ENCODE measurements at places on chromosomes 1 and 21. TPM values are rescaled to one million over a fixed set of nuclear protein-coding genes. Genes with fewer than 3 reads are reported as not detected.

The TMOD4 gene
- total RNA-seq = 1.9 TPM

DNA sequence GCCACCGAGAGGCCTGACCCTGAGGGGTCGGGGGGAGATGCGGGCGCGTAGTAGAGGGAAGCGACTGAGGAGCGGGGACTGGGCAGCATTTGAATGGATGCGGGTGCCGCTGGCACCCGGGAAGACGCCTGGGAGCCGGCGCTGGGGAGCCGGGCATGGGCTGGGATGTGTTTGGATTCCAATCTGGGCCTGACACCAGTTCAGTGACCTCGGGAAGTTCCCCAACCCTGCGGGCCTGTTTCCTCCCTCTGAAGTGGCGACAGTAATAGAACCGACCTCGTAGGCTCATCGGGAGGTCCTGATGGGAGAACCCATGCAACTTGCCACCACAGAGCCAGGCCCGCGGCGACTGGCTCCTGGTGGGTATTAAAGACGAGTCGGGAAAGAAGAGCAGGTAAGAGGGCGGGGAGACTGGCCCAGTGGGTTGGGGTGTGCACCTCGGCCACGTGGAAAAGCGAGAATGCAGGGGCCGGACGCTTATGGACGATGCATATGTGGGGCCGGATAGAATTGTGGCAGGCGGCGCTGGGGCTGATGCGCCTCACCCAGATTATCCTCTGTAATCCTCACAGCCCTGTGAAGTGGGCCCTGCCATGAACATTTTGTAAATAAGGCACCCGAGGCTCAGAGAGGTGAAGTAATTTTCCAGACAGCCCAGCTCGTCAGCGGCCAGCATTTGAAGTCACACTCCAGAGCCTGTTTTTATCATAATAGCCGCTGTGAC lies 105.8 kb downstream of the SLC16A1 start:
- DNase-seq = no peak
- no peak overlapping the region for H3K27ac ChIP-seq
- peak overlapping the region; percentile 13 for H3K4me3 ChIP-seq
- peaks cover 7% of the 10 kb centered on the region for H3K4me1 ChIP-seq
- H3K27me3 ChIP-seq = peaks cover 58% of the 10 kb centered on the region

The PTPN22 gene
- total RNA-seq = 81.1 TPM

DNA sequence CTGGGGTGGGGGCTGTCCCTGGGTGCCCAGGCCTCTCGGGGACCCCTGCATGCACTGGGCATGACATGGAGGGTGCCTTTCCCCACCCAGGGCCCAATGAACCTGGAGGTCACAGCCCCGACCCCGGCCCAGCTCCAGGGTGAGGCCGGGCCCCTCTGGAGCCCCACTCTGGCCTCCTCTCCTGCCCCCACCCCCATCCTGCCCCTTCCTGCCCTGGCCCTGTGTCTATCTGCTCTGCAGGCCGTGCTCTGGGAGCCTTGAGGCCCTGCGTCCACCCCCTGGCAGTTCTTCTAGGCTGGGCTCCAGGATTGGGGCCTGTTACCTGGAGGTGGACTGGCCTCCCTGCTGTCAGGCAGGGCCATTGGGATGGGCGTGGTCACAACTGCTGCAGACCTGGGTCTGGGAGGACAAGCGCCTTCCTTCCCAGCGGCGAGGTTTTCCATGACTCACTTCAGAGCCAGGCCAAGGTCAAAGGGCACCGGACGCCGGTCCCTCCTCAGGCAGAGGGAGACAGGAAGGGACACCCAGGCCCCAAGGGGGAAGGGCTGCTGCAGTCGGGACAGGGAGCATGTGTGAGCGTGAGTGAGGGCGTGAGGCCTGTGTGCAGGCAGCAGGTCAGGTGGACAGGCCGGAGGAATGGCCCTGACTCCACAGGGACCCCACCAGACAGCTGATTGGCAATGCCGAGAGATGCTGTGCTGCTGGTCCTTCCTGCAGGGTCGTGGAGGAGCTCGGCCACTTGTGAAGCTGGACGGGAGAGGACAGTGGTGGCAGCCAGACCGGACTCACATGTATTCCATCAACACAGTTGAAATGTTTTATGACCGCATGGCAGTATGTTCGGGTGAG lies 31.1 kb upstream of the POFUT2 start:
- peaks cover 23% of the 10 kb centered on the region for H3K27me3 ChIP-seq
- H3K4me3 ChIP-seq = no peak overlapping the region
- H3K4me1 ChIP-seq = peaks cover 3% of the 10 kb centered on the region
- no peak overlapping the region for H3K27ac ChIP-seq

GRCh38 chr1:70290218-70290617 lies 64.3 kb downstream of the ANKRD13C start:
- H3K27me3 ChIP-seq = no peaks in the 10 kb centered on the region
- no peak overlapping the region for H3K27ac ChIP-seq
- DNase-seq = no peak
- peaks cover 38% of the 10 kb centered on the region for H3K36me3 ChIP-seq
- H3K4me1 ChIP-seq = no peaks in the 10 kb centered on the region

- H3K27ac ChIP-seq = no peak overlapping the region
- H3K36me3 ChIP-seq = no peaks in the 10 kb centered on the region
- no peak for DNase-seq
- H3K4me1 ChIP-seq = no peaks in the 10 kb centered on the region
- H3K27me3 ChIP-seq = peaks cover 8% of the 10 kb centered on the region
Observed at GRCh38 chr1:227170361-227171166, 147.7 kb downstream of the CDC42BPA start.

- no peak for DNase-seq
- no peaks in the 10 kb centered on the region for H3K36me3 ChIP-seq
- no peaks in the 10 kb centered on the region for H3K4me1 ChIP-seq
- no peaks in the 10 kb centered on the region for H3K27me3 ChIP-seq
- H3K27ac ChIP-seq = no peak overlapping the region
Observed at GRCh38 chr1:60558236-60558635, 484.7 kb upstream of the C1orf87 start.

GRCh38 chr1:175373786-175374623 lies 181.4 kb upstream of the KIAA0040 start:
- no peak overlapping the region for H3K4me3 ChIP-seq
- peaks cover 16% of the 10 kb centered on the region for H3K27me3 ChIP-seq
- H3K27ac ChIP-seq = no peak overlapping the region
- no peak for DNase-seq
- H3K36me3 ChIP-seq = no peaks in the 10 kb centered on the region

DNA sequence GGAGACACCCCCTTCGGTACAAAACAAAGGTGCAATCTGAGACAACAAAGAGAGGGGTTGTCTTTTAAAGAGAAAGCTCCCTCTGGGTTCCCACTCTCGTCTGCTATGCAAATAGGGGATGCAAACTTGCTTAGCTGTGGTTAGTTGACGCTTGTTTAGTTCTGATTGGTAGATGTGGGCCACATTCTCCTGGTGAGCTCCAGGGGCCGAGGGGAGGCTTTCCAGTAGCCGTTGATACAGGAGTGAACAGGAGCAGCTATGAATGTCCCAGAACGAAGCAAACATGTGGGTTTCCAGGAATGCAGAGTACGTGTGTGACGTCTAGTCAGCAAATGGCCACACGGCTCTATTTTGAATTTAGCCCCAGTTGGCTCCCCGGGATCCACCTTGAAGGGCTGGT lies 14.7 kb downstream of the TFF2 start:
- H3K27ac ChIP-seq = no peak overlapping the region
- DNase-seq = peak; percentile 1
- H3K36me3 ChIP-seq = no peaks in the 10 kb centered on the region
- no peak overlapping the region for H3K4me3 ChIP-seq
- peaks cover 19% of the 10 kb centered on the region for H3K4me1 ChIP-seq

The SH2D1B gene
- total RNA-seq = not detected

The CASQ1 gene
- total RNA-seq = not detected

GRCh38 chr1:200707116-200707515 lies 31.6 kb upstream of the CAMSAP2 start:
- H3K27me3 ChIP-seq = no peaks in the 10 kb centered on the region
- H3K4me1 ChIP-seq = no peaks in the 10 kb centered on the region
- H3K27ac ChIP-seq = no peak overlapping the region
- DNase-seq = no peak
- no peaks in the 10 kb centered on the region for H3K36me3 ChIP-seq

DNA sequence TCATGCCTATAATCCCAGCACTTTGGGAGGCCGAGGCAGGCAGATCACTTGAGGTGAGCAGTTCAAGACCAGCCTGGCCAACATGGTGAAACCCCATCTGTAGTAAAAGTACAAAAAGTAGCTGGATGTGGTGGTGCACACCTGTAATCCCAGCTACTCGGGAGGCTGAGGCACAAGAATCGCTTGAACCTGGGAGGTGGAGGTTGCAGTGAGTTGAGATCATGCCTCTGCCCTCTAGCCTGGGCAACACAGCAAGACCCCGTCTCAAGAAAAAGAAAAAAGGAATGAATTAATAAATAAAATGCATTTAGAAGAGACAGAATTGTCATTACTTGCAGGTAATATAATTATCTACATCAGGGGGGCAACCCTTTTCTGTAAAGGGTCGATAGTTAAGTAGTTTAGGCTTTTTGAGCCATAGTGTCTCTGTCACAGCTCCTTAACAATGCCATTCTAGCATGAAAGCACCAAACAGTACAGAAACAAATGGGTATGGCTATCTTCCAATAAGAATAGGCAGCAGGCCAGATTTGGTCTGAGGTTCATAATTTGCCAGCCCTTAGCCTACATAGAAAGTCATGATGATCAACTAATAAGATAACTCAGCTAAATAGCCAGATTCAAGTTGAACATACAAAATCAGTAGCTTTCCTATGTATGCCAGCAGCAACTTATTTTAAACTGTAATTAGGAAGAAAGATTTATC lies 56.8 kb downstream of the RPRD2 start:
- H3K27me3 ChIP-seq = no peaks in the 10 kb centered on the region
- no peak for DNase-seq
- H3K36me3 ChIP-seq = peaks cover 33% of the 10 kb centered on the region
- H3K27ac ChIP-seq = no peak overlapping the region
- no peak overlapping the region for H3K4me3 ChIP-seq
- H3K4me1 ChIP-seq = peaks cover 22% of the 10 kb centered on the region

GRCh38 chr1:27863538-27863915 lies 8.8 kb upstream of the THEMIS2 start:
- H3K4me3 ChIP-seq = no peak overlapping the region
- no peaks in the 10 kb centered on the region for H3K27me3 ChIP-seq
- no peaks in the 10 kb centered on the region for H3K36me3 ChIP-seq
- H3K27ac ChIP-seq = no peak overlapping the region
- DNase-seq = no peak

DNA sequence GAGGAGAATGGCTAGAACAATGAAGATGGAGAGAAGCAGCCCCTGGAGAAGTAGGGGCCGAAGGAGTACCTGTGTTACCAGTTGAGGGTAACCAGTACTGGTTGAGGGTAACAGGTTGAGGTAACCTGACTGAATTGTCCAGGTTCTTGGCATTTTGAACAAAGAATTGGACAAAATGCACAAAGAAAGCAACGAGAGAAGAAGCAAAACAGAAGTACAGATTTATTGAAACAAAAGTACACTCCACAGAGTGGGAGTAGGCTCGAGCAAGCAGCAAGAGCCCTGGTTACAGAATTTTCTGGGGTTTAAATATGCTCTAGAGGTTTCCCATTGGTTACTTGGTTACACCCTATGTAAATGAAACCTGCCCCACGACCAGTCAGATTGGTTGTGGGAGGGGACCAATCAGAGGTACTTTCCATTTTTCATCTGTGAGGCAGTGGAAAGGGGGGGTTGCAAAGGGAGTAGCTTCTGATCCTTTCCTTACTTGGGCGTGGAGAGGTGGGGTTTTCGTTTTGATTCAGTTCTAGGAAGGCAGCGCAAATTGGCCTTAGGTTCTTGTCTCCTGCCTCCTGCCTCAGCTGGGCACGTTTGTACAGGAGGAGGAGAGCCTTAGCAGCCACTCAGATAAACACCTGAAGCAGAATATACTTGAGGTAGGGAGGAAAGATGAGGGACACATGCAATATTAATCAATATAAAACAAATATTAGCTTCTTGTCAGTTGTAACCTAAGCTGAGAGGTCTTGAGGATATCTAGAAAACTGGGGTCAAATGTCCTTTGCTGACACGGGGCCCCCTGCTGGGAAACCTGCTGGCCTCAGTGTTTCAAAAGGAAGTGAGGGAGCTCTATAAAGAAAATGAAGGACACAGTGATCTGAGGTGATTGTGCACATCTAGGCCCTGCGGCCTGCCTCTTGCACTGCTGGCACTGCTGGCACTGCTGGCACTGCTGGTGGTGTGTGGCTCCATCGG lies 14.3 kb upstream of the LSM10 start:
- DNase-seq = peak; percentile 70
- peaks cover 13% of the 10 kb centered on the region for H3K36me3 ChIP-seq
- H3K27me3 ChIP-seq = no peaks in the 10 kb centered on the region

- H3K36me3 ChIP-seq = no peaks in the 10 kb centered on the region
- peaks cover 4% of the 10 kb centered on the region for H3K4me1 ChIP-seq
- no peak overlapping the region for H3K27ac ChIP-seq
Observed at GRCh38 chr1:231983588-231984193, 357.1 kb downstream of the DISC1 start.

GRCh38 chr1:189866606-189867005 lies 611.1 kb downstream of the BRINP3 start:
- no peak overlapping the region for H3K27ac ChIP-seq
- no peaks in the 10 kb centered on the region for H3K4me1 ChIP-seq
- H3K27me3 ChIP-seq = no peaks in the 10 kb centered on the region
- DNase-seq = no peak
- H3K4me3 ChIP-seq = no peak overlapping the region

The OR2C3 gene
- total RNA-seq = not detected

The CHIA gene
- total RNA-seq = not detected

The KLHDC8A gene
- total RNA-seq = not detected

DNA sequence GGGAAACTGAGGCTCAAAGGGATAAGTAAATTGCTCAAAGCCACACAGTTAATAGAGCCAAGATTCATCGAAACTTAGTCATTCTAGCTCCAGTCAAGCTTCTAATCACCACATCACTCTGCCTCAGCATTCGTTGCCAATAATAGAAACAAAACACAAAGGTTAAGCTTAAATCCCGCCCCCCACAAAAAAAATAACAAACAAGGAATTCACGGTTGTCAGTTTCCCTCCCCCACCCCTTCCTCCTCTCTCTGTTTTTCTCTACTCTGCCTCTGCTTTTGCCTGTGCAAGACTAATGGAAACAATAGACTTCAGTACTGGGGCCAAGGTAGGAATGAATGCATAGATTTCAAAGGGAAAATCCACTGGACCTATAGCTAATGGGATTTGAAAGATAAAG lies 70.7 kb upstream of the ZNF644 start:
- no peak overlapping the region for H3K4me3 ChIP-seq
- H3K27ac ChIP-seq = no peak overlapping the region
- no peaks in the 10 kb centered on the region for H3K27me3 ChIP-seq
- DNase-seq = no peak
- no peaks in the 10 kb centered on the region for H3K4me1 ChIP-seq
- H3K36me3 ChIP-seq = no peaks in the 10 kb centered on the region

- H3K27ac ChIP-seq = peak overlapping the region; percentile 76
- peaks cover 16% of the 10 kb centered on the region for H3K4me1 ChIP-seq
Observed at GRCh38 chr1:145858238-145858900, 512 bp downstream of the PIAS3 start.

DNA sequence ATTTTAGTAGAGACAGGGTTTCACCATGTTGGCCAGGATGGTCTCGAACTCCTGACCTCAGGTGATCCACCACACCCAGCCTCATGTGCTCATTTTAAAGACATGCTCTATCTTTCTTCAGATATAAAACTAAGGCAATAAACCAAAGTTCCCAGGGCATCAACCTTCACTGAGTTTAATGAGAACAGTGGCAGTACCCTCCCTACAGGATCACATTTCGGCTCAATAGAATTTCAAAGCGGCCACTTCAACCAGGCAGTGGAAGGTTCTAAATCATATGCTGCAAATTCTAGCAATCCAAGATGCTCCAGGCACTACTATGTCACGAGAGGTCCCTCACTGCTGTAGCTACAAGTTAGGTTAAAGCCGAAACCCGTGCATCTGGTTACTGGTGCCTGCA lies 45.5 kb downstream of the PARP1 start:
- H3K27ac ChIP-seq = no peak overlapping the region
- no peak overlapping the region for H3K4me3 ChIP-seq
- no peaks in the 10 kb centered on the region for H3K4me1 ChIP-seq
- peaks cover 75% of the 10 kb centered on the region for H3K36me3 ChIP-seq
- H3K27me3 ChIP-seq = no peaks in the 10 kb centered on the region
- DNase-seq = no peak

The MROH7 gene
- total RNA-seq = 0.23 TPM

Measured in activated CD4-positive, alpha-beta memory T cell treated with anti-CD3 and anti-CD28 coated beads, Interleukin-2, amount 10 ng/mL, durations not matched to agents 7 days and 5 days (primary cell).